ENCODE measurements at places on chromosomes 4 and X. TPM values are rescaled to one million over a fixed set of nuclear protein-coding genes. Genes with fewer than 3 reads are reported as not detected.

The HAND2 gene
- total RNA-seq: not detected

The LEF1 gene
- total RNA-seq: 19.4 TPM

The KIT gene
- total RNA-seq: 4.6 TPM

The VCX gene
- not detected for total RNA-seq

The NEIL3 gene
- 21.3 TPM for total RNA-seq

DNA sequence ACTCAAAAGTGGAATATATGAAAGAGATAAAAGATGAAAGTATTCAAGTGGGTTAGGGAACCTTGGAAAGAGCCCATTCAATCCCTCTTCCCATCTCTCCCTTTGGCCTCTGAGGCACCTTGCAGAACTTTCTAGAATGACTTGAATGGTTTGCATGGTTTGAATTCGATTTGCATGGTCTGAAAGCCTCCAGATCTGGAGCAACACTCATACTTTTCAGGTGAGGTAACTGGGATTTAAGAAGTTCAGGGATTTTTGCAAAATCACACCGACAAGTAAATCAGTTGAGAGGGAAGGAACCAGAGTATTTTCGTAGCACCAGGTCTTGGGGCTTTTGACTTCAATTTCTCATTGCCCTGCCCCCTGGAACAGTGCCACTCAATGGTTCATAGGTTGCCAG is 476.0 kb upstream of the FTHL17 start:
- no peaks in the 10 kb centered on the region for H3K36me3 ChIP-seq
- no peak overlapping the region for H3K27ac ChIP-seq
- no peaks in the 10 kb centered on the region for H3K4me1 ChIP-seq
- no peaks in the 10 kb centered on the region for H3K27me3 ChIP-seq
- DNase-seq: no peak

- no peak overlapping the region for H3K27ac ChIP-seq
- H3K36me3 ChIP-seq: no peaks in the 10 kb centered on the region
- peaks cover 23% of the 10 kb centered on the region for H3K4me1 ChIP-seq
Measured at GRCh38 chr4:143186212-143186611, 1.5 kb downstream of the USP38 start.

DNA sequence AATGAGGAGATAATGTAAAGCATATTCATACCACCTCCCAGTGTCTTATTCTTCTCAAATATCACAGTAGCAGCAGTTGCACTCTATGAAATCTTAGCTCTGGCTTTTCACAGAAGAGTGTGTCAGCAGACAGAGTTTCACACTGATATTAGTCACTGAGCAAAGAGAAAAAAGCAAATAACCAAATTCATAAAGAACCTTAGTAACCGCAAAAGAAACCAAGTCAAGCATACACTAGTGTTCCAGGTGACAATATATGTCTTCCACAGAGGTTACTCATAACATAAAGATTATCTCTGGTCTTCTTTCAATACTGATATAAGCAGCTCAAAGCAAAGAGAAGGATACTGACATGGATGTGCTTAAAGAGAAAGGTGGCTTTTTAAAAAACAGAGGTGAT is 181.7 kb upstream of the EDNRA start:
- H3K27ac ChIP-seq: no peak overlapping the region
- DNase-seq: no peak
- H3K4me1 ChIP-seq: no peaks in the 10 kb centered on the region

DNA sequence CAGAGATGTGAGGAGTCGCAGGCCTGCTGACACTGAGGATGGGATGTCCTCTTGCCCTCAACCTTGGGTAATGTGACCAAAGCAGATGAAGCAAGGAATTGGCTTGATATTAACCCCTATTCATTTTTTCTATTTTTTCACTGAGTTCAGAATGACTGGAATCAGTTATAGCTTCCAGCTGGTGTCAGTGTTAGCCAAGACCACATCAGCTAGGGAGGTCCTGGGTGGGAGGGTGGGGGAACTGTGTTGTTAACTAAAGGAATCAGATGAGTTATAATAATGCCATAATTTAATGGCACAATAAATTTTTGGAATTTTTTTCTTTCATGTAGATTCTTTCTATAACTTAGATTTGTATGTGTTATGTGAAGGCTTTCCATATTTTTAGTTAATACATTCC is 91.9 kb downstream of the EGF start:
- DNase-seq: no peak
- peaks cover 5% of the 10 kb centered on the region for H3K4me1 ChIP-seq
- no peak overlapping the region for H3K27ac ChIP-seq
- no peak overlapping the region for H3K4me3 ChIP-seq
- no peaks in the 10 kb centered on the region for H3K27me3 ChIP-seq

GRCh38 chr4:118849867-118850487 is 14.1 kb upstream of the SEC24D start:
- no peaks in the 10 kb centered on the region for H3K36me3 ChIP-seq
- no peak overlapping the region for H3K4me3 ChIP-seq
- no peak overlapping the region for H3K27ac ChIP-seq

DNA sequence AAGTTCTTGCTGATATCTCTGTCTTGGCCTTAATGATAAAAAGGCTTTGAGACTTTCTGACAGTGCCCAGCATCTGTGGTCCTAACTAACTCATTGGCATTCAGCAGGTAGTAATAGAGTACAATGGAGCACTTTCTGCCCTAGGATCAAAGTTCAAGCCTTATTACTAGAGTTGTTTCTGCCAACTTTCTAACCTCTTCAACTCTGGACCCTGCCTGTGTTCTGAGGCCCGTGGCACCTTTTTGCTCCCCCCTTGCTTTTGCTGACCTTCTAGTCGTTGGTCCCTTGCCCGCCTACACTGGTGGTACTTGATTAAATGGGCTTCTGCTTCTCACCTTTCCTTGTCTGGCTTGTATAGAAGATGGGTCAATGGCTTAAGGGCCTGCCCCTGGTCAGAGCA is 126.3 kb downstream of the PPARGC1A start:
- H3K36me3 ChIP-seq: no peaks in the 10 kb centered on the region
- no peak overlapping the region for H3K27ac ChIP-seq
- no peaks in the 10 kb centered on the region for H3K4me1 ChIP-seq
- H3K27me3 ChIP-seq: no peaks in the 10 kb centered on the region
- no peak overlapping the region for H3K4me3 ChIP-seq

- no peaks in the 10 kb centered on the region for H3K4me1 ChIP-seq
- H3K4me3 ChIP-seq: no peak overlapping the region
- DNase-seq: no peak
Measured at GRCh38 chrX:36510736-36511135, 497.4 kb upstream of the FAM47C start.

DNA sequence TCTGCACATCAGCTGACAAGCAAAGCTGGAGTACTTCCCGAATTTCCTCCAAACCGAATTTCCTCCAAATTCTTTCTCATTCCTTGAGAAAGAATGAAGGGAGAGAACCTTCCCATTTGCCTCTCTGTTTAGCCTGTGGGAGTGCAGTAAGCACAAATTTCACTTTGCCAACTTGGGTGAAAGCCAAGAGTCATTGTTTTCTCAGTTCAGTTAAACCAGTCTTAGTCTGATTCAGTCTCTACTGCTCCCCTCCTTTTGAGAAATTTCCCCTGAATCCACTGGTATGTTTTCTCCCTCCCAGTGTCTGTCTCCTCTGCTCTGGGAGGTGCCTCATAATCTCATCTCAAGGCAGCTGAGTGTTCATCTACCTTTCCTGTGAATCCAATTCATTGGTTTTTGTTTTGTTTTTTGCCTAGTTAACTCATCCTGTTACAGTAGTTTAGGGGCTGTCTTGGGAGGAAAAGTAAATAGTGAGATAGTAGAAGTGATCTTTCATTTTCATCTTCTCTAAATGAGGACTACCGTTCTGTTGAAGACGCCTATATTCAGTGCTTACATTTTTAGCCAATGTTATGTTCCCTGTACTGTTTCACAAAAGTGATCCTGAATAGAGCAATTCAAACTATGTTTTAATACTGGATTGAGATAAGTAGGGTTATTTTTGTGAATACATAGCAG is 49.0 kb downstream of the SYTL5 start:
- DNase-seq: no peak
- no peaks in the 10 kb centered on the region for H3K27me3 ChIP-seq
- H3K4me1 ChIP-seq: no peaks in the 10 kb centered on the region
- no peaks in the 10 kb centered on the region for H3K36me3 ChIP-seq
- H3K4me3 ChIP-seq: no peak overlapping the region
- H3K27ac ChIP-seq: no peak overlapping the region

- H3K27me3 ChIP-seq: no peaks in the 10 kb centered on the region
- peaks cover 6% of the 10 kb centered on the region for H3K4me1 ChIP-seq
- H3K27ac ChIP-seq: no peak overlapping the region
- H3K36me3 ChIP-seq: no peaks in the 10 kb centered on the region
- no peak overlapping the region for H3K4me3 ChIP-seq
Measured at GRCh38 chr4:42235304-42236021, 83.0 kb upstream of the BEND4 start.

DNA sequence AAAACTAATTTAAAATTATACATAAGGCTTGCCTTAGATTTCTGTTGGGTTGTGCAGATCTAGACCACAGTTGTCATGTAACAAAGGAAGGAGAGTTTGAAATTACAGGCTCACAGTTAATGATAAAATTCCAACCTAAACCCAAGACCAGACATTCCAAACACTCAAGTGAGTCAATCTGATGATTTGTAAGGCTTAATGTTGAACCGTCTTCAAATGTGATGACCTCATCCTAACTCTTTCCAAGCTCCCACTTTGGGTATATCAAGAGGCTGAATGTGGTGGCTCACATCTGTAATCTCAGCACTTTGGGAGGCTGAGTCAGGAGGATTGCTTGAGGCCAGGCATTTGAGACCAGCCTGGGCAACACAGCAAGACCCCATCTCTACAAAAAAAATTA is 149.2 kb downstream of the TBL1X start:
- H3K36me3 ChIP-seq: no peaks in the 10 kb centered on the region
- H3K27me3 ChIP-seq: no peaks in the 10 kb centered on the region
- H3K4me1 ChIP-seq: peaks cover 10% of the 10 kb centered on the region
- no peak overlapping the region for H3K4me3 ChIP-seq
